ENCODE measurements at places on chromosomes 2 and 18. TPM values are rescaled to one million over a fixed set of nuclear protein-coding genes. Genes with fewer than 3 reads are reported as not detected.
A peak's percentile ranks its signal among the peaks of the same experiment; 100 is the strongest.

Gene SLC23A3
- 4.4 TPM for total RNA-seq

Gene CBLN2
- 0.24 TPM for total RNA-seq

Gene CCBE1
- total RNA-seq: 0.12 TPM

Gene COBLL1
- 56.9 TPM for total RNA-seq

Gene C2orf81
- 5.7 TPM for total RNA-seq

GRCh38 chr2:45177870-45178269 is 168.6 kb upstream of the SIX2 start:
- peak; percentile 25 for DNase-seq
- no peak overlapping the region for H3K27ac ChIP-seq
- no peak overlapping the region for H3K4me3 ChIP-seq
- H3K27me3 ChIP-seq: no peaks in the 10 kb centered on the region
- H3K36me3 ChIP-seq: peaks cover 4% of the 10 kb centered on the region

GRCh38 chr18:56067214-56067894 is 479.4 kb upstream of the TCF4 start:
- no peak for DNase-seq
- H3K4me1 ChIP-seq: no peaks in the 10 kb centered on the region
- H3K27me3 ChIP-seq: no peaks in the 10 kb centered on the region

- peaks cover 76% of the 10 kb centered on the region for H3K4me1 ChIP-seq
- H3K4me3 ChIP-seq: peak overlapping the region; percentile 10
- no peaks in the 10 kb centered on the region for H3K27me3 ChIP-seq
- H3K36me3 ChIP-seq: peaks cover 4% of the 10 kb centered on the region
- peak overlapping the region; percentile 81 for H3K27ac ChIP-seq
Observed at GRCh38 chr2:225008935-225009334, 33.3 kb downstream of the DOCK10 start.

DNA sequence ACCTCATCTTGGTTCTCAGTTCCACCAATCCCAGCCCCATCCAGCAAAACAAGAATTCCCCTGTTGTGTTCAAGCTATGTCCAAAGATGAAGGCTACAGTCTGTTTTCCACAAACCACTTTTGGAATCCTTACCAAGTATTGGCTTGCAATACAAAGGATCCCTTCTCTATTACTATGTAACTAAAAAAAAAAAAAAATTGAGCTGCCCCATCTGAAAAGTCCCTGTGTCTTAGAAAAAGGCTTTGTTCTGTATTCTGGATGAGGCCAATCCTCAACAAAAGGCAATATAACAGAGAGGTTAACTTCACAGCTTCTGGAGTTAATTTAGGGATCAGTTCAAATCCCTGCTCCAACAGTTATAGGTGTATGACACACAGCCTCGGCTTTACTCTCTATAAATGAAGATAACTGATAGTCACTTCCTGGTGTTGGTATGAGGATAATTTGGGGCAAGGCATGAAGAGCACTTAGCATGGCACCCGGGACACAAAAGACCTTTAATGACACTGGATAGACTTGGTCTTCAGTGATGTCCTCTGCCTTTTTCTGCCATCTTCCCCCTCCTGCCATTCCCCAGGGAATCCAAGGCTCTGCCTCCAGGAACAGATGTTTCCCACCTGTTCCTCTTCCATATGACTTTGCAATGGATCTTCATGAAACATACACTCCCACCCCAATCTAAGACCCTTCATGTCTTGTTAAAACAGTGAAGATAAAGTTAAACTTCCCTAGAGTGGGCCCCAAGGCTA is 61.2 kb upstream of the ATL2 start:
- H3K27ac ChIP-seq: peak overlapping the region; percentile 95
- H3K4me3 ChIP-seq: peak overlapping the region; percentile 34
- H3K4me1 ChIP-seq: peaks cover 76% of the 10 kb centered on the region
- H3K36me3 ChIP-seq: peaks cover 34% of the 10 kb centered on the region
- H3K27me3 ChIP-seq: no peaks in the 10 kb centered on the region
- DNase-seq: no peak

DNA sequence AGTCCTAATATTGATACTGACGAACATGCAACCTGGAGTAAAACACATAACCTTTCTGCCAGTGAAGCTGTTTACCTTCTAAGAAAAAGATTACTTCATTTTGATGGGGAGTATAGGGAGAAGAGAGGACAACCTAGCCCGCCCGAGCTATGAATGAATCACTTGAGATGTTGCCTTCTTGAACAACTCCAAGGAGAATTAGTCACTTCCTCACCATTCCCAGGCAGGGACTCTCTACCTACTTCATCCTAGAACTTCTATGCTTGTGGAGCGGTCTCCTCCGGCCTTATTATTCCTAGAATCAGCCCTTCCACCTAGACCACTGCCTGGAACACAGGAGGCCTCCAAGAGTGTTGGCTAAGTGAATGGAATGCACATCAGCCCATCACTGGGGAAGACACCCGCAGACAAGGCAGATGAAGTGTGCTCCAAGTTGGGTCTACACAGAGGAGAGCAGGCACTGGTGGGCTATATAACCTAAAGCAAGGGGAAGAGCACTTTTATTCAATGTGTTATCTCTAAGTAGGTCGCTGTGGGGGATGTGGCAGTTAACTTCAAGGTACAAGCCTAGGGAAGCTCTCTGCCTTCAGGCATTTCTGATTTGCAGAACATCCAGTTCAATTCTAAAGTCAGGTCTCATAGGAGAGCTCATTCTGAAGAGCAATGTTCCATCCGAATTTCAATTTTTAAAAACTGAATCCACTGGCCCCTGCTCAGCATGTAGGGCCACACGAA is 57.4 kb downstream of the STK39 start:
- H3K27me3 ChIP-seq: no peaks in the 10 kb centered on the region
- DNase-seq: no peak
- peak overlapping the region; percentile 15 for H3K4me3 ChIP-seq
- H3K4me1 ChIP-seq: peaks cover 80% of the 10 kb centered on the region
- peak overlapping the region; percentile 96 for H3K27ac ChIP-seq

GRCh38 chr2:8049176-8049575 is 632.7 kb upstream of the ID2 start:
- peaks cover 12% of the 10 kb centered on the region for H3K4me1 ChIP-seq
- no peak overlapping the region for H3K4me3 ChIP-seq
- no peaks in the 10 kb centered on the region for H3K27me3 ChIP-seq
- H3K27ac ChIP-seq: no peak overlapping the region
- H3K36me3 ChIP-seq: no peaks in the 10 kb centered on the region
- no peak for DNase-seq

DNA sequence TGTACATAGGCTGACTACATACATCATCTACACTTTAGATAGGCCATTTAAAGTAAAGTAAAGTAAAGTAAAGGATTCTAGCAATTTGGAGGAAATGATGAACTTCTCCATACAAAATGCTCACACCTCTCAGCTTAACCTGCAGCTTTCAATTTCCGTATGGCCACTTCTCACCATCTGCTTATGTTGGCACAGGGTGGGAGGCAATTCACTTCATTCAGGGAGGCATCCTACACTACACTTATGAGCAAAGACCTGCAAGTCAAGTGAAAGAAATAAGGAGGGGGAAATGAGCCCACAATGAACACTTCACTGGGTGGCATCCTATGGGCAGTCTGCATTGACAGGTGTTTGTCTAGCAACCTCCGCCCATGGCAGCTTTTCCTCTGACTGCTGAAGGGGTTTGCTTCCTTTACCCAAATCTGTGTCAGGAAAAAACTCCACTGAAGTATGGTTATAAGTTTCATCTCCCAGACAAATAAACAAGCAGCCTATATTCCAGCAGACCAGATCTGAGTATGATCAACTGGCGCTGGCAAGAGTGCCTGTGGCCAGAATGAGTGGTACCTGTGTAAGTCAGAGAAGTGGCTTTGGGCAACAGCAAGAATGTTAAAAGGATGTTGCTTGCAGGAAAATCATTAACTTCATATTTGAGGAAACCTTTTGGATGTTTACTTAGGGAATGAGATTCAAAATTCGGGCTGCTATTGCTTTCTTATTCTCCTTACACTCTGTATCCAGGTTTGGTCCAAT is 449.1 kb downstream of the TGIF1 start:
- no peaks in the 10 kb centered on the region for H3K36me3 ChIP-seq
- no peak for DNase-seq
- H3K27ac ChIP-seq: no peak overlapping the region
- peaks cover 8% of the 10 kb centered on the region for H3K4me1 ChIP-seq
- H3K27me3 ChIP-seq: peaks cover 29% of the 10 kb centered on the region
- no peak overlapping the region for H3K4me3 ChIP-seq

DNA sequence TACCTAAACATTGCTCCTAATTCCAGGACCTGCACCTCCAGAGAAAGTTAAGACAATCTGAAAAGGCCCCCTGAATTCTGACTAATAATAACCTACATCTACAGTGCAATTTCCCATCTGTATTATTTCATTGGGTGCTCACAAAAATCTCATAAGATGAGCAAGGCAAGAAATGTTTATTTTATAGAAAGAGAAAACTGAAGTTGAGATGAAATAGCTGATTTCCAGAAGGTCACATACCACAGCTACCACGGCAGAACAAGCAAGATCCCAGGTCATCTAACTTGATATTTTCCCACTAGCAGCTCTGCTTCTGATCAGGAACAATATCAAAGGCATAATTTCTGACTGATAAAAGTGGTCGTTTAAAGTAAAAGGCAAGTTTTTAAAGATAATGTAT is 105.8 kb upstream of the COL5A2 start:
- DNase-seq: no peak
- no peak overlapping the region for H3K4me3 ChIP-seq
- no peaks in the 10 kb centered on the region for H3K27me3 ChIP-seq
- H3K4me1 ChIP-seq: peaks cover 7% of the 10 kb centered on the region
- no peak overlapping the region for H3K27ac ChIP-seq

GRCh38 chr2:26757873-26758789 is 6.0 kb upstream of the SLC35F6 start:
- no peaks in the 10 kb centered on the region for H3K27me3 ChIP-seq
- DNase-seq: peak; percentile 87
- H3K4me3 ChIP-seq: peak overlapping the region; percentile 57
- H3K36me3 ChIP-seq: peaks cover 15% of the 10 kb centered on the region

DNA sequence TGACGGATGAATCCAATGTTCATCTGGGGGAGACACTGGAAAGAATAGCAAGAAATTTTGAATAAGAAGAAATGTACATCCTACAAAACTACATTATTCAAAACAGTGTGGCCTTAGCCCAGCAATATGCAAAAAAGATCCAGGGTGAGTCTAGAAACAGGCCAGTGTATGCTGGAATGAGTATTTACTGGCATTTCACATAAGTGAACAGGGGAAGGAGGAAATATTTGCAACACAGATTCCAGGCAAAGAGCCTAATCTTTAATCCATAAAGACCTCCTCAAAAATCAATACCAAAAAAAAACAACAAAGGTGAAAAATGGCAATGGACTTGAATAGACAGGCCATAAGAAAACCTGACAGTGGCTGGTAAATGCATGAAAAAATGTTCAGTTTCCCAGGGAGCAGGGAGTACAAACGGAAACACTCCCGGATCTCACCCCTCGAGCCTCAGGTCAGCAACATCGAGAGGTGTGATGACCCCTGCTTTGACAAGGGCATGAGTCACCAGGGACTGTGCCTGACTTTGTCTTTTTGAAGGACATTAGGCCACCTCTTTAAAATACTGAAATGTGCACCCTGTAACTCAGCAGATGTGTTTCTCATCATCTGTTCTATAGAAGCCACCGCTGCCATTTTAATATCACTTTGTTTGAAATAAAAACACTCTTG is 12.7 kb upstream of the GPC1 start:
- H3K4me3 ChIP-seq: no peak overlapping the region
- H3K36me3 ChIP-seq: peaks cover 18% of the 10 kb centered on the region
- no peak for DNase-seq
- peaks cover 13% of the 10 kb centered on the region for H3K27me3 ChIP-seq
- no peak overlapping the region for H3K27ac ChIP-seq
- peaks cover 15% of the 10 kb centered on the region for H3K4me1 ChIP-seq

GRCh38 chr2:3948191-3948590 is 244.8 kb downstream of the DCDC2C start:
- H3K27ac ChIP-seq: no peak overlapping the region
- H3K36me3 ChIP-seq: no peaks in the 10 kb centered on the region
- no peaks in the 10 kb centered on the region for H3K27me3 ChIP-seq

GRCh38 chr2:190477661-190478454 is 56.7 kb downstream of the NEMP2 start:
- no peaks in the 10 kb centered on the region for H3K27me3 ChIP-seq
- H3K4me1 ChIP-seq: peaks cover 9% of the 10 kb centered on the region
- DNase-seq: no peak
- no peak overlapping the region for H3K4me3 ChIP-seq

DNA sequence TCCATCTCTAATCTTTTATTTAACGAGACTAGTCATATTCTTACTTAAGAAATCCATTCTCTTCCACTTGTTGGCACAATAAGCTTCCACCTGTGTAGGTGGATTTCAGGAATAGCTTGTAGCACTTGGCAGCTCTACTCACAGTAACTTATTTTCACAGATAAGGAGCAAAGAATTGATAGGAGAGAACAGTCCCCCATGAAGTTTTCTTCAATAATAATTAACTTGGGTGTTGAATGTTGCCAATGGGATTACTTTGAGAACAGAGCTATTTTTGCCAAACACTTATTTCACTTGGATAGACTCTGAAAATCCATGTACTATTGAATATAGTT is 1388.6 kb upstream of the PIK3C3 start:
- DNase-seq: no peak
- no peaks in the 10 kb centered on the region for H3K27me3 ChIP-seq
- H3K4me1 ChIP-seq: no peaks in the 10 kb centered on the region
- no peaks in the 10 kb centered on the region for H3K36me3 ChIP-seq
